Left renal pelvis (tissue), 4 donors: ENCODE measurements at places on chromosomes 2 and 18.

- no peak for DNase-seq
Measured at GRCh38 chr2:85851253-85852151, 37.3 kb downstream of the ST3GAL5 start.

DNA sequence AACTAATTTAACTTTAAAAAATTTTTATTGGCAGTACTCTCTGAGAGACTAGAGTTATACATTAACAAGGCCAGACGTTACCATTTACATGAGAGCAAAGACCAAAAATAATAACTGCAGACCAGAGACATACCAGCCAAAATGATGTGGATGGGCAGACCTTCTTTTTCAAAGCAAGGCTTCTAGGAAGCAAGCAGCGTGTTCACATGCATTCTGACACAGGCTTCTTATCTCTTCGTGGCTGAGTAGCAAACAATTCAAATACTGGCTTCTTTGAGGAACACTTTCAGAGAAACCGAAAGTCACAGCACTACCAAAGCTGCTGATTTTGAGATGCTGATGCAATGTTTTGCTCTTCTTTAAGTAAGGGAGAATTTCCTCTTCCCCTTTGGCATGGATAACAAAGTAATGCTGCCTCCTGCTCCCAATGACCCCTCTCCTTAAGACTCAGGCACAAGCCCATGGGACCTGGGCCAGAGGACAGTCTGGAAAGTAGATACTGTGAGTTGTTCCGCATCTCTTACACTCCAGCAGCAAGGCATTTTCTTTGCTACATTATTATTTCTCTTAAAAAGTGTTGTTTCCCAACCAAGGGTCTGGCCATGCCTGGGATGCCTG is 181.9 kb downstream of the MREG start:
- DNase-seq = no peak

GRCh38 chr2:223056701-223057418 is 4.9 kb downstream of the KCNE4 start:
- DNase-seq = no peak

DNA sequence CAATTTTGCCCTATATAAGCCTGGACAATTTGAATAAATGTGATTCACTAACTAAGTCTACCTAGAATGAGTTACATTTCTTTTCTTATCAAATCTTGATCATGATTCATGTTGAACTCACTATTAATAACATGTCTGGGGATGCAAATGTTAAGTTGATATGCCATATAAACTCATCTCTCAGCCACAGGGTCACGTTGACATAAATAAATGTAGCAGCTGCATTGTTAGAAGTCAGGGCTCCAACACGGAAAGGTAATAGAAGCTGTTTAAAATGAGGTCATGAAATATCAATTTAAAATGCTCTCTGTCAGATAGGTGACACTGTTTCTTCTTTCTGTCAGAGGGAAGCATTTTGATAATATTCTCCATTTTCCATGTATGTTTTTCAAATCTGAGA is 521.9 kb downstream of the CCDC85A start:
- DNase-seq = no peak

DNA sequence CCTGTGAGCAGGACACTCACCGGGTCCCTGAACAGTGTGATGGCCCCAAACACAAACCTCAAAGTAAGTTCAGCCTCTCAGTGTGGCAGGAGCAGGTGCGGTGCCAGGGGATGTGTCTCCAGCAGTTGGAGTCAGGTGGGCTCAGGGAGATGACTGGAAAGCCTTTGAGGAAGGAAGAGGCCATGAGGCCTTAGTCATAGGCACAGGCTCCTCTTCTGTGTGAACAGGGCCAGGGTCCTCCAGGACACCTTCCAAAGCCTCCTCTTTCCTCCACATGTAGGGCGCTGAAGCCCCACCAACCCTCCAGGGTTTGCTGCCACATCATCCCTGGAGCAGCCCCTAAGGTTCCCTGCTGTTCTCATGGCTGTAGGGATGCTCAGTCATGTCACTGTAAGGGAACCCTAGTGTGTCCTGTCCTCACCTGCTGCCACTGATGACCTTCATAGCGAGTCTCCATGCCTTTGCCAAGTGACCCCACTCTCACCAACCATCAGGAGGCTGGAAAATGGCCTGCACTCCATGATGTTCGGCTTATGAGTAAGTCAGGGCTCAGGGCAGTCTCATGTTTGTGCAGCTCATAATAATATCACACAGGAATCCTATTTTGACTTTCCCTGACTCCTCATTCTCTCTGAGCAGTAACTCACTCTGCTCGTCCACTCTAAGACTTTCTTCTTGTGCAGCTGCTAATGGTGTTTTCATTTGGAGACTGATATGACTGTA is 1152.9 kb downstream of the RPIA start:
- no peak for DNase-seq

DNA sequence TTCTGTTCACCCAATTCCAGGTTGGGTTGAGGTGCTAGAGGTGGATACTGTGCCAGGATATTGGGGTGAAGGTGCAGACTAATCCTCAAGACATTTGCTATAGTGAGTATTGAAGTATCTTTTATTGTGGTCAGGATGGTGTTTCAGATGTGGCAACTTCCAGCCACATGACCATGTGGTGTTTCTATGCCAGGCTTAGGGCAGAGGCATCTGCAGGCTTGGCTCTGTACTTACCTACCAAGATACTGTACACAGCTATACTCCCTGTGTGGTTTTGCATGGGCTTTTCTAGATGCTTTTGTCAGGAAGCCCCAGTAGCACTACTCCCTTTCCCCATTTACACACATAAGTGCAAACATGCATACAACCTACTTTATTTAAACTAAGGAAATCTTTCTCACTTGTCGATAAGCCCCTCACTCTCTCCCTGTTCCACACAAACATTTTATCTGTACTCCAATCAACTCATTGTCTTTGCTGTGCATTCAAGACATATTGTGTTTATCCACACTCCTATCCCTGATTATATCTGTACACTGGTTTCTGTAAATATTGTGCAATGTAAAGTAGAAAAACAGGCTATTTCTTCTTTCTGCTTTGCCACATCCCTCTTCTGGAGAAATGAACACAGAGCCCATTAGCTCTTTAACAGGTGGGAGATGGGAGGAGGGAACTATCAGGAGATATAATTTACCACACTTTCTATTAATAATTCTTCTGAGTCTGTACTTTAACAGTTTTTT is 12.3 kb downstream of the ARL6IP6 start:
- DNase-seq = no peak

DNA sequence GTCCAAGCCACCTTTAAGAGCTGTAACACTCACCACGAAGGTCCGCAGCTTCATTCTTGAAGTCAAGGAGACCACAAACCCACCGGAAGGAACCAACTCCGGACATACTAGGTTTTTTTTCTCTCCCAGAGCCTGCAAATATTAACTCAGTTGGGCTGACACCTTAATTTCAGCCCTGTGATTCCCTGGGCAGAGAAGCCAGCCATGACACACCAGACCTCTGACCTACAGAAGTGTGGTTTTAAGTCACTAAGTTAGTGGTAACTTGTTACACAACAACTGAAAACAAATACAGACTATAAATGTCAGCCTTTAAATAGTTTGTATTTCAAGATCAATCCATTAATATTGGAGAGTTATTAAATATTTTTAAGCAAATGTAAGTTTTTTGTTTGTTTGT is 855.1 kb downstream of the TMEM182 start:
- DNase-seq = no peak

DNA sequence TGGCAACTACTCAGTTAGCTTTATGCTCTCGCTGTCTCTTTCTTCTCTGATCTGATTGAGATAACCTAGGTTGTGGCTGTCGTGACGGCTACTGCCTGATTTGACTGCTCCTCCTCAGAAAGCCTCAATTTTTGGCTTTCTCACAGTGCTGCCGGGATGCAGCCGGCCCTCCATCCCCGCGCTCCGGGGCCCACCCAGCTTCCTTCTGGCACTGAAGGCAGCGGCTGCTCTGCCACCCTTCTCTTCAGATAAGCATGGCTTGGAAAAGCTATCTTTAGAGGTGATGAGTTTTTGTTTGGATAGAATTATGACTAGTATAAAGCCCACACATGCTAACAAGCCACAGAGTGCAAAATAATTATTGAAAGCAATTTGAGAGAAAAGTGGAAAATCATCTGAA is 102.5 kb downstream of the DPP4 start:
- DNase-seq = no peak

DNA sequence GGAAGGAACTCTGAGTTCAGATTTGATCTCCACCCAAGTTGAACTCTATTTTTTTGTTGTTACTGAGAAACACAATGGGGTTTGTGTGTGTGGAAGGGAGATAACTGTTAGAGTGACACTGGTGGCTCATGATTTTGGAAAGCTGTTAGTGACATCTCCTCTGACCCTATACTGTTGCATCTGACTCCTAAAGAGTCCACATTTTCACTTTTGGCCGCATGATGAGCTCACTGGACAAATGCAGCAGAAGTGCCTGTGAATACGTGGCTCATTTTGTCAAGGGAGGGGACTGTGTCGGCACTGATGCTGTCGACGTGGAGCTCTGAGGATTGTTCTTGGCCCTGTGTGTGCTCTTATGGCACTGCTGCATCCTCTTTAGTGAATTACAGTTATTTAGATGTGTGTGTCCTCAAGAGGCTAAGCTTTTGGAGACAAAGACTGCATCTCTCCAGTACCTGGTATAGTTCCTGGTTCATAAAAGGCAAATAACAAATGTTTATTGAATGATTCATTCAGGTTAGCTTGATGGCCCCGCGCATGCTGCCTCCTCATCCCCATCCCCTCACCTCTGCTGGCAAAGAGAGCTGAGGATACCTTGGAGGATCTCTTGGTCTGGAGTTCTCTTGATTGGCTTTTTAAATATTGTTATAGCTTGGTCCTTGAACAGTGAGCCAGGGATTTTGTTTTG is 135.4 kb downstream of the PHLPP1 start:
- DNase-seq = no peak

DNA sequence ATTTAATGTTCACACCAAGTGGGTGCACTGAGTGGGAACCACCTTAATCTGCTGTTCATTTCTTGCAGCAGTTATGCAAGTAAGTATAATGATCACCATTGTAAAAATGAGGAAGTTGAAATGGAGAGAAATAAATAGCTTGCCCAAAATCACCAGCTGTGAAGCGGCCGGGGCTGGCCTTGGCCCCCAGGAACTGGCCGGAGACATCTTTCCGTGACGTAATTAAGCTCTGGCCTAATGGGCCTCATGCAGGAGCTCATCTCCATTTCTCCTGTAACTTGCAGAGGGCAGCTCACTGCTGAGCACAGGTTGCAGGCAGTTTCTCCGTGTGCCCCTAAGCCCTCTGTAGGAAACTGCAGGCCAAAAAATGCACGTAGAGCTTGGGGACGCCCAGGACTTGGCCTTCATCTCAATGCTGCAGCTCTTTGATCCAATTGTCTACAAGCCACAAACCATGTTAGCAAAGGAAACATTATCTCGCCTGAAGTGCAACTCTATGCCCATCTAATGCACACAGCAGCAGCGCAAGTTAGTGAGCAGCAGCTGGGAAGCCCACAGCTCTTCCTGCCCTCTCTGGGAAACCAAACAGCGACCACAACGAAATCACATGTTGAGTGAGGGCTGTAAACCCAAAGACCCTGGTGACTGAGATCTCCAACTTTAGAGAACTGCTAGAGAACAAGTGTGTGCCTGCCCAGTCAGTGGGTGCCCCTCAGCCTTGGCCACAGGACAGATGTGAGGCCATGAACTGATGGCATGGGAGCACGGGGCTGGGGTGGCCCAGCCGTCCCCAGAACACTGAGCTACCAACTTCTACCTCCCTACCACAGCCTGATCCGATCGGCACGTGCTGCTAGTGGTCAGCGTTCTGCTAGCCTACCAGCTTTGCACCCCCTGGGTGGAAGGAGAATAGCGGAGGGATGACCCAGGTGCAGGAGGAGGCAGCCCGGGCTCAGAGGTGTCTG is 28.8 kb downstream of the APCDD1 start:
- DNase-seq = no peak
